ENCODE measurements at places on chromosomes 5 and 9.

- no peak for DNase-seq
These were observed 8.0 kb downstream of the PCDH1 start for GRCh38 chr5:141870228-141870627.

DNA sequence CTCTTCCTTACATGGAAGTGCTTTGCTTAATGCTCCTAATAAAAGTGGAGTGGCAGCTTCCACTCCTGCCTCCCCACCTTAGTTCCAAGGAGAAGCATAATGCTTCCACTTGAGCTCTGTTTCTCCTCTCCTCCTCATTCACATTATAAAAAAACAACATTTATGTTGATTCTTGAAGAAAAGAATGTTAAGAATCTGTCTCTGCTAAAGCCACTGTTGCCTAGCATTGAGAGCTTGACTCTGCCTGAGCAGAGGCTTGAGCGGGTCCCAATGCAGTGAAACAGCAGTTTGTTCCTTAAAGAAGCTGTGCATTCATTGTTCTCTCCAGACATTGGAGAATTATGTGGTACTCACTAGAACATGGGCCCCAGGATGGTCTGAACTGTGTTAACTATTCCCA, 101.5 kb upstream of the GHR start:
- DNase-seq: no peak

DNA sequence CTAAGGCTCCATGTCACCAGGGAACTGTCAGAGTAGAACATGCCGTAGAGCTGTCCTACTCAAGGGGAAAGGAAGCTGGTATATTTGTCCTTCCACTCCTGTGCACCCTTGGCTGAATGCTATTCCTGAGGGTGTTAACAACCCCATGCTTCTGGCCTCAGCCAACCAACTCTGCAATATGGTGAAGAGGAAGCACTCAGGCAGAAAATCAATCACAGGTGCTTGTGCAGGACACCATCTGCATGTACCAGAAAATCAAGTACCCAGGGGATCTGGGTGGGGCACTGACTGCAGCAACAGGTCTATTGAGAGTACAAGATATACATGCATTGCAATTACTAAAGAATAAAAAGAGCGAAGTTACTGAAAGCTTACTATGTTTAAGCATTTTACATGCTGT, 51.4 kb upstream of the NEK6 start:
- DNase-seq: no peak

DNA sequence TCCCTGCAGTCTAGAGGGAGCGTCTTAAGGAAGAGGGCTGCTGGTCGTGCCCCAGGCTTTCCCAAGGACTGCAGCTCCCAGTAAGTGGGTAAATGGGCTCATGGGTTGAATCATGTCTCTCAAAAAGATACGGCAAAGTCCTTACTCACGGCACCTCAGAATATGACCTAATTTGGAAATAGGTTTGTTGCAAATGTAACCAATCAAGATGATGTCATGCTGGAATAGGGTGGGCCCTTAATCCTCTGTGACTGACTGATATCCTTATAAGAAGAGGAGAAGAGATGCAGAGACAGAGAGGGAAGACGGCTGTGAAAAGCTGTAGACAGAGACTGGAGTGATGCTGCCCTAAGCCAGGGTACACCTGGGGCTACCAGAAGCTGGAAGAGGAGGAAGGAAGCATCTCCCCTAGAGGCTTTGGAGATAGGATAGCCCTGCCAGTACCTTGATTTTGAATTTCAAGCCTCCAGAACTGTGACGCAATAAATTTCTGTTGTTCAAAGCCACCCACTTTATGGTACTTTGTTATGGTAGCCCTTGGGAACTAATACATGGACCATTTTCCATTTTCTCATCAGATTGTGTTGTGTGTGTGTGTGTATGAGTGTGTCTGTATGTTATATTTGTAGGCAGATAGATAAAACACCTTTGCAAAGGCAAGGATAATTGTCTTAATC, 15.0 kb downstream of the GALNT10 start:
- no peak for DNase-seq

- DNase-seq: no peak
These were observed 9.4 kb upstream of the BOD1 start for GRCh38 chr5:173625673-173626504.

- DNase-seq: no peak
These were observed 9.2 kb upstream of the RARS1 start for GRCh38 chr5:168477060-168477459.

- DNase-seq: no peak
These were observed 86.8 kb downstream of the ZNF622 start for GRCh38 chr5:16378762-16379161.
